Stimulated activated CD8-positive, alpha-beta memory T cell treated with anti-CD3 and anti-CD28 coated beads, Interleukin-15, amount 100 ng/mL, for 4 hours (primary cell): ENCODE measurements at places on chromosomes 1 and 21.

GRCh38 chr1:228174482-228175315, 9.1 kb downstream of the IBA57 start:
- no peak for DNase-seq

DNA sequence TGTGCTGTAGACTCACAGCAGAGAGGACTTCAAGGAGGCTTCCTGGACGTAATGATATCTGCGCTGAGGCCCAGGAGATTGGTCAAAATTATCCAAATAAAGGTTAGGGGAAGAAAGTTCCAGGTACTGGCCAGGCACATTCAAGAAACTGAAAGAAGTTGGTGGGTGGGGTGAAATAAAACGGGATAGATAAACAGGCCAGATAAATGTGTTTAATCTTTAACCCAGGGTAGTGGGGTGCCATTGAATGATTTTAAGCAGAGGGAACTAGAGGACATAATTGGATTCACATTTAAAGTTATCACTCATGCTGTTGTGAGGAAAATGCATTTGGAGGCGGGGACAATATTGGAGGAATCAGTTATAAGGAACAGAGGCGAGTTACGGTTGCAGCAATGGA, 134.7 kb downstream of the NR5A2 start:
- no peak for DNase-seq

DNA sequence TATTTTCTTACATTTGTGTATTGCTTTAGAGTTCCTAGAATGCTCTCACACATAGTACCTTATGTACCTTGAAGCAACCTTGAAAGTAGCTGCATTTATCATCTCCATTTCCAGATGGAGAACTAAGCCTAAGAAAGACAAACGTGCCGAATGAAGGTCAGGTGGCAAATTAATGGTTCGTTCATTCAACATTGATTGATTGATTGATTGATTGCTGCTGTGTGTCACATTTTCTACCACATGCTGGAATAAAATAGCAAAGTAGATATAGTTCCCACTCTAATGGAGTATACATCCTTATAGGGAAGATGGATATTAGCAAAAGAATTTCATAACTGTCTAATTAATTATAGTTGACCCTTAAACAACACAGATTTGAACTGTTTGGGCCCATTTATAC, 172.2 kb downstream of the SDCCAG8 start:
- no peak for DNase-seq

DNA sequence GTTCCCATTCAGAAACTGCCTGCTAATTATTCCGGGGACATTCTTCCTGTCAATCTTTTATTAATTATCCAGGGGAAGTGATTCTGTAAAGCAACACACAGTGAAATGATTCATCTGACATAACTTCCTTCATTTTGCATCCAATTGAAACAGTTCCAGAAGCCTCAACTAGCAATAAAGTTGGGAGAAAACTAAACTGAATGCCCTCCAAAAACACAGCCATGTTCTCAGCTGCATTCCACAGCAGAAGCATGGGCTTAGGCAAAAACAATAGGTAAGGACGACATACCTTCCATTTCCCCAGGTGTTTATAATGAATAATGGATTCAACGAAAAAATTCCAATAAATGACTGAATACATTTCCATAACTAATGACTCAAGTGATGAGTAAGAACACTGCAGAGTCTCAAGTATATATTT, 36.9 kb upstream of the TARBP1 start:
- DNase-seq = no peak

DNA sequence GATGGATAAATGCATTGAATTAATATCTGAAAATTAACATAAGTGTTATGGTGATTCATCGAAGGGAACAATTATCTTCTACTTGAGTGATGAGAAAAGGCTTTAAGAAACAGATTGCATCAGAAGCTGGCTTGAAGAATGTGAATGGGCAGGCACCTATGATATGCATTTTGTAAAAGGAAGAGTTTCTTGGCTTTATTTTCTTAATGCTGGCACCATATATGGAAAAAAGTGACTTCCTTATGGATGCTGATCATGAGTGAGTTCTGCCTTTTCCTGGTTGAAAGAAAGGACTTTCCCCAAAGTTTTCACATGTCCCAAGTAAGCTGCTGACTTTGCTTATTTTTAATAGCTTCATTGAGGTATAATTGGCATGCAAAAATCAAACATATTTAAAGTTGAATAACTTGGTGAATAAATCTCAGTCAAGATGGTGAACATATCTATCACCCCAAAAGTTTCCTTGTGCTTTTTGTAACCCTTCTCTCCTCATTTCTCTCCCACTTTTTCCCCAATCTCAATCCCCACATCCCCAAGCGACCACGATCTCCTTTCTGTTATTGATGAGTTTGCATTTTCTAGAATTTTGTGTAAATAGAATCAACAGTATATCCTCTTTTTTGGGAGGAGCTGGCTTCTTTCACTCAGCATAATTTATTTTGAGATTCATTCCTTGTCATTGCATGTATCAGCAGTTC, 74.2 kb downstream of the SPATA46 start:
- DNase-seq = no peak

DNA sequence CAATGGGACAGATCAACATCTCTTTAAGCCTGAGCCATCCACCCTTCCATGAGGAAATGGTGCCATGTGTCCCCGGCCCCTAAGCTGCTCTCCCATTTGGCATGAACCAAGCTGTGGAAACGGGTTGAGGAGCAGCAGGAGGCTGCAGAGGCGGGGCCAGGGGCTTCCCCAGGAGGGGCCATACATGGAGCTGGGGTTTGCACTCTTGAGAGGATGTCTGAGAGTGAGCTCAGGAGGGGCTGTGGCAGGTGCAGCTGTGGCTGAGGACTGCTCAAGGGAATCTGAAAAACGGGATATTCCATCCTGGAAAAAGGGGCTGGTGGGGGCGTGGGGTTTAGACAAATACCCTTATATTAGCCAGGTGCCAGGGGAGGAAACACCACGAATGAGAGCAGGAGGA, 7.1 kb upstream of the CLEC20A start:
- DNase-seq = no peak

DNA sequence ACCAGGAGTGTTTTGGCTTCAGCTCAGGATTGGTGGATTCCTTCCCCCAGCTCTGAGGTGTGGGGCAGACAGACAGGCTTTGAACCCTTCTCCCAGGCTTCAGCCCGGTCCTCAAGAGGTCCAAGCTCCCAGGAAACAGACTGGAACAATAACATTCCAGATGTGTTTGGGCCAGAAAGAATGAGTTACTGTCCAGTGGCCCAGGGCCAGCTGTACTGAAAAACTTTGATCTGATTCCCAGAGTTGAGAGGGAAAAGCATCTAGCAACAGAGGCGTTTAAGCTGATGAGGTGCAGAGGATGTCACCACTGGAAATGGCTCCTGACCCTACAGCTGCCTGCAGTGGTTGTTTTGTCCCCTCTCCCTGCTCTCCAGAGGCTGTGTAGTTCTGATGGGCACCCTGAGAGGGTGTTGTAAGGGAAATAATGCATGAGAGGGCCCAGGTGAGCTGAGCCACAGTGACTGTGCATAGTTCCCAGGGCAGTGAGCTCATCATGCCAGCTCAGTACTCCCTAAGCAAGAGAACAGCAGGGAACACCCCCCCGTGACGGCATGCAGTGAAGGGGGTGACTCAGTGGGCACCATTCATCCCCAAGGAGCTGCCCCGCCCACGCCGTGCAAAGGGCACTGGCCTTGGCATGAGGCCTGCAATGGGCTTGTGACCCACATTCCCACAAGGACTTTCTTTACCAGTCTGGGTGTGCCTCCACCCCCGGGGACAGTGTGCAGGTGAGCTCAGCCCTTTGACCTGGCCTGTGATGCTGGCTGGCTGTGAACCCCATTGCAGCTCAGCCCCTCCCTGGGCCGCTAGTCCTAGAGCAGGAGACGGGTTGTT, 13.8 kb upstream of the SFN start:
- no peak for DNase-seq

DNA sequence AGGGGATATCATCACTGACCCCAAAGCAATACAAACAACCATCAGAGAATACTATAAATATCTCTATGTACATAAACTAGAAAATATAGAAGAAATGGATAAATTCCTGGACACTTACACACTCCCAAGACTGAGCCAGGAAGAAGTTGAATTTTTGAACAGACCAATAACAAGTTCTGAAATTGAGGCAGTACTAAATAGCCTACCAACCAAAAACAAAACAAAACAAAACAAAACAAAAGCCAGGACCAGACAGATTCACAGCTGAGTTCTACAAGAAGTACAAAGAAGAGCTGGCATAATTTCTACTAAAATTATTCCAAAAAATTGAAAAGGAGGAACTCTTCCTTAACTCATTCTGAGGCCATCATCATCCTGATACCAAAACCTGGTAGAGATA, 18.5 kb downstream of the CD84 start:
- DNase-seq = no peak

- DNase-seq = no peak
Measured at GRCh38 chr1:20325844-20326420, 35.3 kb downstream of the VWA5B1 start.

DNA sequence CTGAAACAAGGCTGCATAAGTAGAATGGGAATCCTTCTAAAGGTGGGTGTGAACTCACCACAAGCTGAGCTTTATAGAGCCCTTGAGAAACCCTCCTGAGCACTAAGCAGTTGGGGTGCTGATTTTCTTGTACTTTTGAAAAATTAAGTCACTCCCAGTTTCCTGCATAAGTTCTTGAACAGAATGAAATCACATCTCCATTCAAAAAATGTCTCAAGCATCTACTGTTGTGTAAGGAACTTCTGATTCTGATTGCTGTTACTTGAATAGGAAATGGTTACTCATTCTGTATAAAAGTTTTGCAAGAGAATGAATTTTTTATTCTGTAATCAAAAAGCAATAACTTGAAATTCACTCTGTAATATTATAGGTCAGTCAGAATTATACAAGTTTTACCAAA, 50.8 kb upstream of the WNT2B start:
- DNase-seq = no peak

GRCh38 chr1:230255116-230255515, 171.0 kb downstream of the PGBD5 start:
- no peak for DNase-seq

DNA sequence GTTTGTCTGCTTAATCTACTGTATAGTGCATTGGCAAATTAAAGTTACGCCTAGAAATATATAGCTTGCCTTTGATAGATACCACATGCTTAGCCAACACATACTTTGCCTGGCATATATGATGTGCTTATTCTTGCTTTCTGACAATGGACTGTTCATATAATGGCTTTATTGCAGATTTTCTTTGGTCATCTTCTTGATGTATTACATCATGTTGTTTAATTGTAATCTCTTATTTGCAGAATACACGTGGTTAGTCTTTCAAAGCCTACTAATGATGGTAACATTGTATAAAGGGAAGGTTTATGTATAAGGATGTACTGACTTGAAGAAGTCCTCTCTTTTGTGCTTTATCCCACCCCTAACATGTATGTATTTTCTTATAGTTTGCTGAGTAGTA, 201.5 kb downstream of the PDE4B start:
- no peak for DNase-seq

- no peak for DNase-seq
Measured at GRCh38 chr1:50373532-50373931, 49.7 kb downstream of the DMRTA2 start.

- DNase-seq = no peak
Measured at GRCh38 chr1:159786966-159787365, 6.2 kb downstream of the DUSP23 start.

GRCh38 chr21:15009837-15010363, 54.9 kb downstream of the NRIP1 start:
- DNase-seq = no peak

DNA sequence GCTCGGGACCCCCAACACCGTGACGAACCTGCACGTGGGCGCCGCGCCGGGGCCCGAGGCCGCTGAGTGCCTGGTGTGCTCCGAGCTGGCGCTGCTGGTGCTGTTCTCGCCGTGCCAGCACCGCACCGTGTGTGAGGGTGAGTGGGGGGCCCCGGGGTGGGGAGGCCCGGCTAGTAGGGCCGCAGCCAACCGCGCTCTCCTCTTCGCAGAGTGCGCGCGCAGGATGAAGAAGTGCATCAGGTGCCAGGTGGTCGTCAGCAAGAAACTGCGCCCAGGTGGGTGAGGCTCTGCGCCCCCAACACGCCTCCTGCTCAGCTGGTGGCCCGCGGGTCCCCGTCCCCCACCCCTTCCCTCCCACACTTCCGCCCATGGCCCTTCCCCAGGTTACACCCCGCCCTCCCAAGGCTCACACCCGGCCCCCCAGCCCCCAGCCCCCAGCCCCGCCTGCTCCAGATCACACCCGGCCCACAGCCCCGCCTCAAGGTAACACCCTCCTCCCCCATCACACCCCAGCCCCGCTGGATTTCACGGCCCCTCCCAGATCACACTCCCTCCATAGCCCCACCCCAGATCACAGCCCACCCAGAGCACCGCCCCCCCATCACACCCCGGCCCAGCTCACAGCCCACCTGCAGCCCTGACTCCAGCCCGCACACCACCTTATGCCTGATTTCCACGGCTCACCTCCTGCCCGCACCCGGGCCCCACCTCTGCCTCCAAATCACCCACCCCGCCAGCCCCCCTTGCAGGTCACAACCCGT, 2.4 kb upstream of the MMP23B start:
- DNase-seq = peak; percentile 74

DNA sequence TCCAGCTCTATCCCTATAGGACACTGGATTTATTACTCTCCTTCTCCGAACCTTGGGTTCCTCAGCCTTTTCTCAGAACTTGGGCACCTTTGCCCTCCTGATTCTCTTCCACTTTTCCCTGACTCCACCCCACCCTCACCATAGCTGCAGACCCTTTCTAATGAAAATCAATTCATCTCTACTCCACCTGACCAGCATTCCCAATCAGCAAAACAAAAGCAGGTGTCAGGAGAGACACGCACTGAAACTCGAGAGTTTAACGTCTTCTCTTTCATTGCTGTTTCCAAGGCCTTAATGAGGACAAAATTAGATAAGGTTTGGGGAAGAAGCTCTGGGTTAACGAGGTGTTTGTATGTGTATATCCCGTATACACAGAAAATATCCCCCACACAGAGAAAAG, 208.8 kb downstream of the PLPP3 start:
- no peak for DNase-seq

DNA sequence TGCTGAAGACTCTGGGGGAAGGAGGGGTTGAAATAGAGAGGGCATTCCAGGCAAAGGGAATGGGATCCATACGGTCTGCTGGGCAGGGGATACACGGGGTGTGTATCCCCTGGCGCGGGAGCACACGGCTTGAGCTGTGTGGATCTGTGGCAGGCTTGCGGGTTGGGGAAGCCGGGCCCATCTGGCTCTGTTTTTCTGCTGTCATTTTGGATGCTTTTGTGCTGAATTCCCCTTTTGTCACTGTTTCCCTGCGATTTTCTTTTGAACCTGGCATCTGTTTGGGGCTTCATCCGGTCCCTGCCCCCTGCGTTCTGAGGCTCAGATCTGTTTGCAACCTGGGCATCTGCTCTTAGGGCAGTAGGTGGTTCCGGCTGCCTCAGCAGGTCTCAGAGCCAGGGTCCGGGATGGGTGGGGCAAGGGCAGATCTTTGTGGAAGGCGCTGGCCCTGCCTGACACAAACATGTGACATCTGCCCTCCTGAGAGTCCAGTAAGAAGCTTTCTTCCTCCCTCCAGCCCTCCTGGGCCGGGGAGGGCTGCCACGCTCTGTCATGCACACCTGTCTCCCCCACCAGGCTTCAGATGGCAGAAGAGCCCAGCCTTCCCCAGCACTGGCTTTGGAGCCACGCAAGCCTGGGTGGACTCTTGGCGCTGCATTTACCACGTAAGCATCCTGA, 84.0 kb downstream of the IGSF21 start:
- DNase-seq = no peak

GRCh38 chr1:211145944-211146343, 12.0 kb upstream of the KCNH1 start:
- DNase-seq = no peak

- DNase-seq = peak; percentile 42
Measured at GRCh38 chr1:107965110-107965991, at the start of gene VAV3. TSS of gene VAV3 (minus strand) at chr1:107965180. CDS start at chr1:107964869, 311 bp downstream.

- DNase-seq = no peak
Measured at GRCh38 chr1:29655145-29655544, 418.8 kb downstream of the PTPRU start.
